ENCODE measurements at places on chromosomes 1 and 21.

GRCh38 chr1:210394281-210394821, 65.6 kb downstream of the HHAT start:
- peak; percentile 14 for DNase-seq

- no peak for DNase-seq
Measured at GRCh38 chr1:7482077-7482476, 289.0 kb upstream of the VAMP3 start.

GRCh38 chr21:39845571-39846130, 21.6 kb upstream of the PCP4 start:
- no peak for DNase-seq

GRCh38 chr1:12195416-12195815, 28.6 kb downstream of the TNFRSF1B start:
- no peak for DNase-seq

GRCh38 chr1:155175281-155175926, 1.8 kb downstream of the TRIM46 start:
- DNase-seq: no peak

- no peak for DNase-seq
Measured at GRCh38 chr1:31762726-31763670, 1.1 kb downstream of the ADGRB2 start.

GRCh38 chr1:24085546-24085945, 26.4 kb downstream of the MYOM3 start:
- peak; percentile 55 for DNase-seq

DNA sequence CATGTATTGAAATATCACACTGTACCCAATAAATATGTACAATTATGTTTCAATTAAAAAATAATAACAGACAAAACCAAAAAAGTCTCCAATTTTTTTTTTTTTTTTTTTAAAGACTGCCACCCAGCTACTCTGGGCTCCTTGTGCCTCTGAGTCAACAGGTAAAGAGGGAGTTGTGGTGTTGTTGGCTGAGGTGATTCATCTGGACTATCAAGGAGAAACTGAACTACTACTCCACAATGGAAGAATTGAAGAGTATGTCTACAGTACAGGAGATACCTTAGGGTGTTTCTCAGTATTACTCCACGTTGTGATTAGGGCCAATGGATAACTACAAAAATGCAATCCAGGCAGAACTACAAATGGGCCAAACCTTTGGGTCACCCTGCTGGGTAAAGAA, 67.9 kb downstream of the SCMH1 start:
- DNase-seq: no peak

DNA sequence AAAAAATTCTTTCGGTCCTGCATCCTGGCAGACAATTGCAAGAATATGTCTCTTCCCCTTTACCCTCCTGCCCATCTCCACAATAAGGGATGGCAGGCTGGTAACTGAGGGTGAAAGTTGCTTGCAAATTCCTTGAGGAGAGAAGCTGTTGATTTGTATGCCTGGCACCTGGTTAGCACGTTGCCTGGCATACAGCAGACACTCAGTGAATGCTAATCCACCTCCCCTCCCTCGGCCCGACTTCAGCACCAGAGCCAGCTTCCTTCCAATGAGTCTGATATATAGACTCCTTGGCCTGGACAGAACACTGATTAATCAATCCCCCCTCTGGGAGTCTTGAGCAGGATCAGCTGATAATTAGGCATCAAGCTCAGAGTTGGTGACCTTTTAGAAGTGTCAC, 39.1 kb downstream of the KCNC4 start:
- DNase-seq: no peak

- peak; percentile 58 for DNase-seq
Measured at GRCh38 chr1:173050865-173051264, at the start of gene TNFSF18. Gene TNFSF18 (minus strand): TSS chr1:173050941. CDS start chr1:173050896, 45 bp downstream.

DNA sequence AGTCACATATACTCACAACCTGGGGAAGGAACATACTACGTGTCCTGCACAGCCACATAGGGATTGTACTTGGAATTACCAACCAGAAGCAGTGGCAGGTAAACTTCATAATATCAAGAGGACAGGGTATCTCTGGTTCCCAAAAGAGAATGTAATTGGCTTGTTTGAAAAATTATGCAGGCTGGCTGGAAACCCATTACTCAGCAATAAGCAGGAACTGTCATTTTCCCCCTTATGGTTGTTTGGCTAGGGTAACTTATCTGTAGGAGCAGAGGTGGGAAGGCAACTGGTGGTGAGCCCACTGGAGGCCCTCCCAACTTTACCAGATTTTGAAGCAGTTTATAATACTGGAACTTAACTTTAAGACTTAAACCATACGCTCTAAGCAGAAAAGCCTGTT, 924.1 kb downstream of the LRRIQ3 start:
- no peak for DNase-seq

- DNase-seq: no peak
Measured at GRCh38 chr21:29261555-29262540, 36.9 kb upstream of the BACH1 start.

- no peak for DNase-seq
Measured at GRCh38 chr1:17950728-17951127, 156.9 kb upstream of the IGSF21 start.

GRCh38 chr1:82560566-82560965, 759.8 kb downstream of the ADGRL2 start:
- no peak for DNase-seq

GRCh38 chr1:152089014-152089674, at the start of gene TCHHL1:
Gene TCHHL1 (minus strand): TSS chr1:152089064. CDS start chr1:152088143, 921 bp downstream.
- DNase-seq: no peak

DNA sequence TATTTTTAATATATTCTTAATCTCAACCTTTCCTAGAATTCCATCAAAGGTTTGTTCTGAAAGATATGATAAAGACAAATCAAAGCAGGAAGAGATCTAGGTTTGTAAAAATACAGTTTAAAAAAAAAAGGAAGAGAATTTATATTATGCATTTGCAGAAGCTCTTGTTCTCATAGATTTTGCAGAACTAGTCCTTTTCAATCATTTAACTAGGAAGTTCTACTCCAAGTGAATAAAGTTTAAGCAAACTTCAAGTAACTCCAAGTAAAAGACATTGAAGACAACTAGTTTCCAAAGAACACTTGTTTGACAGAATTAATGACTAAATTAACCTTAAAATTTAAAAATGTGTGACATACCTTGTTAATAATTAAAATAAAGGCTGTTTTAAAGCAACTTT, 55.9 kb downstream of the HNRNPR start:
- DNase-seq: no peak

DNA sequence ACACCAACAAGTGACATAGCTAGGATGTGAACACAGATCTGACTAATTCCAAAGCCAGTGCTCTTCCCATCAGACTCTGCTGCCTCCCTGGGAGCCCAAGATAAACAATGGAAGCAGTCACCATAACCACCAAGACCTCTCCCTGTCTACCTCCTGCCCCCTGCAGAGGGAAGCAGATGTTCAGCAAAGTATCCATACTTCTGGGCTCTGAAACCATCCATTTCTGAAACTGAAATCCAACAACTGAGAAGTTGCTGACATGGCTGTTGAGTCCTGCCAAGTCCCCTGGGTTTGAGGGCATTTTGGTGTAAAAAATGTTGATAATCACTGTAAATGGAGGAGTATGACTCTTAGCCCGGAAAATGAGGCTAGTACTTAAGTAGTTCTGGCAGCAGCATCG, 102.1 kb downstream of the TYW3 start:
- DNase-seq: no peak

- peak; percentile 96 for DNase-seq
Measured at GRCh38 chr1:192559115-192560006, 16.2 kb upstream of the RGS1 start.

DNA sequence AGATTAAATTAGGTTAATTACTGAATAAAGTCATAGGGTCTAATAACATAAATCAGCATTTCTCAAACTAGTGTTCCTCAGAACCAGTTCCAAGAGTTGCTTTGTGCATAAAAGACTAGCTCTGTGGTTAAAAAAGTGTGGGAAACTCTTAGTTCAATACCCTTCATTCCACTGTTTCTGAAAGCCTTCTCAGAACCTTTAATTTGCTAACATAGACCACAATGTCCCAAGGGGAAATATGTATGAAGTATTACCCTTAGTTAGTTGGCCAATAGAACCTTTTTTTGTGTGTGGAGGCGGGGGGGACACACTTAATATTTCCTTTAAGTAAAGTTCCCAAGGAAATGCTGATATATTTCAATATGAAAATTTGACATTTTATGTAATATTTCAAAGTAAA, 20.4 kb downstream of the ODF2L start:
- DNase-seq: peak; percentile 20

Measured in fibroblast of the aortic adventitia (primary cell).